ENCODE measurements at places on chromosomes 6 and 20. TPM values are rescaled to one million over a fixed set of nuclear protein-coding genes. Genes with fewer than 3 reads are reported as not detected.

PTK6 gene
- 0.15 TPM for total RNA-seq

PRDM1 gene
- 3.1 TPM for total RNA-seq

DCBLD1 gene
- total RNA-seq = 13.5 TPM

RAET1G gene
- 1.9 TPM for total RNA-seq

DOK5 gene
- 15.8 TPM for total RNA-seq

C20orf204 gene
- 0.34 TPM for total RNA-seq

TRIM10 gene
- not detected for total RNA-seq

PERP gene
- 6.6 TPM for total RNA-seq

PNPLA1 gene
- total RNA-seq = not detected

SERAC1 gene
- total RNA-seq = 2.4 TPM

OTOR gene
- total RNA-seq = not detected

ALDH8A1 gene
- 0.59 TPM for total RNA-seq

TUBB2B gene
- total RNA-seq = not detected

PRDM13 gene
- total RNA-seq = not detected

PLEKHG1 gene
- total RNA-seq = 2.9 TPM

DEFB116 gene
- total RNA-seq = not detected

DDX39B gene
- 225 TPM for total RNA-seq

LINC00237 gene
- not detected for total RNA-seq

LZTS3 gene
- total RNA-seq = 3.3 TPM

MAS1 gene
- total RNA-seq = 0.05 TPM

BANF2 gene
- not detected for total RNA-seq

MAPK13 gene
- total RNA-seq = 5.6 TPM

PAX1 gene
- not detected for total RNA-seq

PLA2G7 gene
- not detected for total RNA-seq

OR2B2 gene
- total RNA-seq = not detected

BACH2 gene
- 0.06 TPM for total RNA-seq

ASCC3 gene
- 32.4 TPM for total RNA-seq

CGA gene
- total RNA-seq = not detected

WFDC2 gene
- total RNA-seq = not detected

MAP7 gene
- total RNA-seq = 0.10 TPM

MYT1 gene
- total RNA-seq = not detected

MCCD1 gene
- not detected for total RNA-seq

APCDD1L gene
- total RNA-seq = 14.9 TPM

Data from cardiac ventricle fibroblast (primary cell).